ENCODE measurements at places on chromosomes 2 and 18.

- DNase-seq: no peak
Observed at GRCh38 chr2:144206019-144206418, 313.9 kb downstream of the ZEB2 start.

GRCh38 chr2:181275643-181276070 lies 181.5 kb upstream of the ITGA4 start:
- no peak for DNase-seq

- DNase-seq: no peak
Observed at GRCh38 chr2:56034258-56034657, 110.7 kb upstream of the EFEMP1 start.

- DNase-seq: no peak
Observed at GRCh38 chr2:238127165-238128060, 11.1 kb upstream of the KLHL30 start.

DNA sequence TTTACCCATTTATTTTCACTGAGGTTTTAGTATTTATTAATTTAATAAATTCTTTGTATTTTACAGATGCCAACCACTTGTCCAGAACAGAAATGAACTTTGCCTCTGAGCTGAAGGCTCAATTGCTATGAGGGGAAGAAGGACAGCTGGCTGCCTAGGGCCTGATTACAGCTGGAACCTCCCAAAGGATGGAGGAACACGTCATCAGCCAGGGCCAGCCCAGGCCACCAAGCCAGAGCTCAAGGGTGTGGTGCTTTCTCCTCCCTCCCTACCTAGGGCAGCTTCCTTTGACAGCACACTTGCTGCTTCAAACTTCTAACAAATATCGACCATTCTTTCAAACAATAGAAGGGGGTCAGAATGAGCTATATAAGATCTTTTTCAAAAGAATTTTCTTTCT lies 19.7 kb upstream of the RIOK3 start:
- DNase-seq: no peak

DNA sequence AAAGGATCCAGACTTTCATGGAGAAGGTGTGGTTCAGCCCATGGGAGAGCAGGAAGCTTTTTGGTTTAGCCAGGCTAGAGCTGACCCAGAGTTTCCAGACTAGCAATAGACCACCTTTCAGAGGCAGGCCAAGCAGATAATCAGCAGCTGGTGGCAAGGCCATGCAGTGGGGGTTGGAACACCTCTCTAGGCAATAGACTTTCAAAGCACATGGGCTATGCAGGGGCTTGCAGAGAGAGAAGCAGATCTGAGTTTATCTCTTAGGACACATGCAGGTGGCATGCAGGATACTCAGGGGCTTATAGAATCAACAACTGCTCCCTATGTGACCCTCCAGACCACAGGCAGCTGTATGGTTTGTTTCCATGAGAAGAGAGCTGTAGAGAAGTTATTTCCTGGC lies 9.4 kb downstream of the XIRP2 start:
- DNase-seq: no peak
